ENCODE measurements at places on chromosomes 2 and 18.

DNA sequence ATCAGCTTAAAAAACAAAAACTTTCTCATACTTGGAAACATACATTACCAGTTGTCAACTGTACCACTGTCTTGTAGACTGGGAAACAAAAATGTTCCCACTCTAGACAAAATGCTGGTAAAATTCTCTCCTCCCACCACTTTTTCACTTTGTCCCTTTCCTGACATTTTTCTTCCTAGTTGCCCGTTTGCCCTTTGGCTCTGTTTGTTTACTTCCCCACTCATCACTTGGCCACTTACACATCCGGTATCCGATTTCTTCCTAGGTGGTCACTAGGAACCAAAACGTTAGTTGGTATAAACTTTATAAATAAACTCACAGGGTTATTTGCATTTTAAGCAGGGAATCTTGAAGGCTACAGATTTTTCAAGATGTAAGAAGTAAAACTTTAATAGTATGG lies 84.9 kb downstream of the METTL4 start:
- H3K4me1 ChIP-seq = no peaks in the 10 kb centered on the region
- no peak overlapping the region for H3K27ac ChIP-seq
- no peak overlapping the region for H3K4me3 ChIP-seq
- peaks cover 39% of the 10 kb centered on the region for H3K27me3 ChIP-seq

DNA sequence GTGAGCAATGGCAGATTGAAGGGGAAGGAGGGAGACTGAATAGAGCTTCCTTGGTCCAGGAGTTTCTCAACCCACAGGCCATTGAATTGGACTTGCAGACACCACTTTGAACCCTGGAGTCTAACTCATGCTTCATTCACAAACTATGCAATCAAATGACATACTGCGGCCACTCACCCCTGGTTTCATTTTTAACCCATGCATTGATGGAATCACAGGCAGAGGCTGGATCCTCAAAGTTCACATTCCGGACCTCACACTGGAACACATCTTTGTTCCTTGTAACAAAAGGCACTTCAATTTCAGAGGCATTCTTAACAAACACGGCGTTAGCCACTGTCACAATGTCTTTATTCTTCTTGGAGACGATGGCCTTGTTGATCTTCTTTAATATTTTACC lies 40.7 kb downstream of the MRPL44 start:
- H3K36me3 ChIP-seq = no peaks in the 10 kb centered on the region
- H3K27me3 ChIP-seq = peaks cover 10% of the 10 kb centered on the region
- no peak for DNase-seq
- H3K27ac ChIP-seq = no peak overlapping the region
- H3K4me1 ChIP-seq = peaks cover 2% of the 10 kb centered on the region
- no peak overlapping the region for H3K4me3 ChIP-seq

DNA sequence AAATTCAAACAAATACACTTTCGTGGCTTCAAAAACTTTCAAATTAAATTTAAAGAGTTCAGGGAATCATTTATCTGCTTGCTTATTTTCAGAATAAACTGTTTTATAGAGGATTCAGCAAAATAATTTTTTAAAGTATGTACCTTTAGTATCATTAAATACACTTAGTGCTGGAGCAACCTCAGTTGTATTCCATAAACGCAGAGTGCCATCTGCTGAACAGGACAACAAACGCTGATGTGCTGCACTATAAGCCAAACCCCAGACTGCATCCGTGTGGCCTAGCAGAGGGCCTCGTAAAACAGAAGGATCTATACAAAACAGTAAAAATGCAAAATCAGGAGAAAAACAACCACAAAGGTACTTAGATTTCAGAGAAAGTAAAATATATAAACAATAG lies 108.6 kb downstream of the STRN start:
- DNase-seq = no peak
- no peaks in the 10 kb centered on the region for H3K27me3 ChIP-seq
- H3K36me3 ChIP-seq = peaks cover 15% of the 10 kb centered on the region
- H3K4me3 ChIP-seq = no peak overlapping the region

- H3K27me3 ChIP-seq = no peaks in the 10 kb centered on the region
- H3K4me1 ChIP-seq = peaks cover 39% of the 10 kb centered on the region
- H3K4me3 ChIP-seq = peak overlapping the region; percentile 80
- DNase-seq = no peak
- no peaks in the 10 kb centered on the region for H3K36me3 ChIP-seq
Measured at GRCh38 chr2:100641125-100641435, 78.3 kb downstream of the PDCL3 start.

DNA sequence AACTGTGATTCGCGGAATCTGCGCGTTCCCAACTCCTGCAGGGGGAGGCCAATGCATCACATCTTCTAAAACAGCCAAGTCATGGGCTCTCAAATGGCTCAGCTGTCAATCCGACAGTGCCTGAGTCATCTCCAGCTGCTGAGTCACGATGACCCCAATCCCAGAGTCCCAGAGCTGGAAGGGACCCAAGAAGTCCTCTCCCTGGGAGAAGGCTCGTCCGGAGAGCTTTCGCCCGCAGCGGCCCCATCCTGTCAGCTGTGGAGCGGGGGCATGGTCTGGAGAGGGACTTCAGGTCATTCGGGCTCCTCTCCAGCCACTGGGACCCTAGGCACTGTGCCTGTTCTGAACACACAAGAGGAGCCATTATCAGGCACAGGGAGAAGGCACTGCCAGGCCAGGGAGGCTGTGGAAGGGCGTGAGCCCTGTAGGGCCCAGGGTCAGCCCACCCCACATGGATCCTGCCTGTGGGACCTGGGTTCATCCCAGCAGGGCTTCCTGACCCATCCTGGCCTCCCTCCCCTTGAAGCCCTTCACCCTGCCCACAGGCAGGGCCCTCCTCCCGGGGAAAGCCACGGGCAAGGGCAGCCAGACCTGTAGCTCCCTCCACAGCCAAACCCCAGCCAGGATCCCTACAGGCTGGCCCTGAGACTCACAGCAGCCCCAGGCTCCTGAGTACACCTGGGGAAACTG lies 47.6 kb upstream of the GPC1 start:
- peak overlapping the region; percentile 63 for H3K27ac ChIP-seq
- no peaks in the 10 kb centered on the region for H3K36me3 ChIP-seq
- no peak overlapping the region for H3K4me3 ChIP-seq
- peaks cover 9% of the 10 kb centered on the region for H3K27me3 ChIP-seq
- H3K4me1 ChIP-seq = peaks cover 6% of the 10 kb centered on the region

- H3K36me3 ChIP-seq = peaks cover 2% of the 10 kb centered on the region
- DNase-seq = no peak
- no peak overlapping the region for H3K4me3 ChIP-seq
- H3K27ac ChIP-seq = no peak overlapping the region
- H3K27me3 ChIP-seq = peaks cover 14% of the 10 kb centered on the region
- no peaks in the 10 kb centered on the region for H3K4me1 ChIP-seq
Measured at GRCh38 chr18:24985586-24985985, 366.4 kb downstream of the ZNF521 start.

All from T-helper 17 cell (primary cell).